Left kidney (tissue), 8 donors: ENCODE measurements at places on chromosomes 2 and 18. TPM values are rescaled to one million over a fixed set of nuclear protein-coding genes. Genes with fewer than 3 reads are reported as not detected.

- DNase-seq: no peak
These were observed 64.4 kb downstream of the IKZF2 start for GRCh38 chr2:213087040-213087439.

DNA sequence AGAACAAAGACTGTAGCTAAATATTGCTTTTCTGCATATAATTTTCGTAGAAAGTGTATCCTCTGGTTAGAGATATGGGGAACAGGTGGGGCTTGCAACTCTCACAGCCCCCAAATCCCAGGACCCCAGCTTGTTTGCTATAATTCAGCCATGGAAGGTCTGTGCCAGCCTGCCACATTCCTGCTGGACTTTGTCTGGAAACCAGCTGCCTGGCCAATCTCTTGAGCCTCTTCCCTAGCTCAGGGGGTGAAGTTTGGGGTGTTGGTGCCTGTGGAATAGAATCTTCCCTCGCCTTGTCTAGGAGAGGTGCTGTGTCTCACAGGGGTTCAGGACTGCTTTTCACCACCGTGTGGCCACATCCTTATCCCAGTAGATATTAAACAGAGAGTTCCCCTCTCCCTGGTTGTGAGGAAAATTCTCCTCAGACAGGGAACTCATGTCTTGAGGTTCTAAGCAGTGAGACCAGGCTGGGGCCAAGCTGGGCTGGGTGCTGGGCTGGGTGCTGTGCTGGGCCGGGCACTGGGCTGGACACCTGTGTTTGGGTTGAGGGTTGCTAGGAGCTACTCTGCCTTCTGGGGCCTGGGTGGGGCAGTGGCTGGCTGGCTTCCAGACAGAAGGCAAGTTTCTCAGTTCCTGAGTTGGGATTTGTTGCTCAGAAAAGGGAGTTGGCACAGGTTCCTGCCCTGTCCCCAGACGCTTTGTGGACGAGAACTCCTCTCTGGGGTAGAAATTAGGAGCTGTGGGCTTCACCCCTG lies 12.3 kb downstream of the TOGARAM2 start:
- DNase-seq: no peak

GRCh38 chr2:39008665-39009064 lies 112.2 kb downstream of the SOS1 start:
- DNase-seq: no peak

GRCh38 chr18:71237641-71238040 lies 948.8 kb downstream of the SOCS6 start:
- no peak for DNase-seq

DNA sequence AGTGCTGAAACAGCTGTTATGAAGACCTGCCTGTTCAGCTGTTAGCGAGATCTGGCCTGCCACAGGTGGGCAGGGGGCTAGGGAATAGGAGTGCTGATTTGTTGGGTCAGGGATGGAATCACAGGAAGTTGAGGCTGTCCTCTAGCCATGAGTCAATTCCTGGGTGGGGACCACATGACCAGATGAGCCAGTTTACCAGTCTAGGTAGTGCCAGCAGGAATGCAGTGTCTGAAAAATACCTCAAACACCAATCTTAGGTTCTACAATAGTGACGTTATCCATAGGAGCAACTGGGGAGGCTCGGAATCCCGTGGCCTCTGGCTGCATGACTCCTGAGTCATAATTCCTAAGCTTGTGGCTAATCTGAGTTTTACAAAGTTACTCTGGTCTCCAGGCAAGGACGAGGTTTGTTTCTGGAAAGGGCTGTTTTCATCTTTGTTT lies 44.9 kb downstream of the DYSF start:
- no peak for DNase-seq

DNA sequence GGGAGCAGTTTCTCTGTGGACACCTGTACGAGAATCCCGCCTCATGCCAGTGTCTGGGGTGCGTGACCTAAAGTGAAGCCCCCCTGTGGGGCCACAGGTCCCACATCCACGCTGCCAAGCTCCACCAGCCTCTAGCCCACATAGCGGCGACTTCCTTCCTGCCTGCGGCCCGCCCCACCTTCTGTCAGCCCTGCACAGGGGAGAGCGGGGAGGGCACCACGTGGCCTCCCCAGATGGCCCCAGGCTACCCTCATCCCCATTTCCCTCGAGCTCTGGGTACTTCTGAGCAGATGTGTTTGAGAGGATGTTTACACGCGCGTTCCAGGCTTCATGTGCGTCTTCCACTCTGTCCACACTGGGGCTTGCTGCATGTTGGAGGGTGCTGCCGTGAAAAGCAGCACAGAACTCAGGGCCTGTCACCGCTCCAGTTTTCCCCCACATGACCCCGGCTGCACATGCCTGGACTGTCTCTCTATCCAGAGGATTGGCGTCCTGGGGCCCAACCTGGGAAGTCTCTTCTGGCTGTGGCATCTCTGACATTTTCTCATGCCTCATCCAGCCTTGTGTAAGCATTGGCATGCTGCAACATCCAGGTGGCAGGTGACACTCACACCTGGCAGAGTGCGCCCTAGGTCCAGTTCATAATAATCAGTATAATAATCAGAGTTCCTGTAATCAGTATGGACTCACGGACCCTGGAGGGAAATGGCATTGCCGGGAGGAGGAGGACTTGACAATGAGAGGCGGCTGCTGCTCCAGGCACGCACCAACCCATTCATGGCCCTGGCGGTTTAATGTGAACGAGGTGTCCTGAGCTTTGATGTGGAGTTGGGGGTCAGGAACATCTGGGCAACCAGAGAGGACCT lies 146.3 kb upstream of the TWIST2 start:
- no peak for DNase-seq

GRCh38 chr18:58768293-58768974 lies 96.2 kb upstream of the ZNF532 start:
- peak; percentile 66 for DNase-seq

GRCh38 chr18:56121669-56122068 lies 516.7 kb downstream of the TXNL1 start:
- no peak for DNase-seq

DNA sequence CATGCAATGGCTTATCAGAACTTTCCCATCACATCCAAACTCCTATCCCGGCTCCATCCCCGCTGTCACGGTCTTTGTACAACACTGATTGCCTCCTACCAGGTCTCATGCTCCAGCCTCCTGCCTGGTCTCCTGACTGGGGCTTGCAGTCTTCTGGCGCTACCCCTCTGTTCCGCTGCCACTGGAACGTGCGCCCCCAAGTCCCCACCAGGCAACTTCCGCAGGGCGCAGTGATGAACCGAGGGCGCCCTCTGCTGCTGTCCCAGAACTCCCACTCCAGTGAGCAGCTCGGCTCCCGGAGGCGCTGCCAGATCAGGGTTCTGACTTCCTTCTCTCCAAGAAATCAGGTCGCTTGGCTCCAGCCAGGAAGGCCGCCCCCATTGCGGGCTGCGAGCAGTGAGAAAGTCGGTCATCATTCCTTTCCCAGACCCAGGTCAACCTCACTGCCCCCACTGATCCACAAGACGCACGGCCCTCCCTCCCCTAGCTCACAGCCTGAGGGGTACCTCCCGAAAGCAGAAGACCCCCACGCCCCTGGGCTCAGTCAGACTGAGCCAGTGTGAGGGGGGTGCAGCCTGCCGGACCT lies 43.9 kb upstream of the RAB11FIP5 start:
- peak; percentile 31 for DNase-seq

DNA sequence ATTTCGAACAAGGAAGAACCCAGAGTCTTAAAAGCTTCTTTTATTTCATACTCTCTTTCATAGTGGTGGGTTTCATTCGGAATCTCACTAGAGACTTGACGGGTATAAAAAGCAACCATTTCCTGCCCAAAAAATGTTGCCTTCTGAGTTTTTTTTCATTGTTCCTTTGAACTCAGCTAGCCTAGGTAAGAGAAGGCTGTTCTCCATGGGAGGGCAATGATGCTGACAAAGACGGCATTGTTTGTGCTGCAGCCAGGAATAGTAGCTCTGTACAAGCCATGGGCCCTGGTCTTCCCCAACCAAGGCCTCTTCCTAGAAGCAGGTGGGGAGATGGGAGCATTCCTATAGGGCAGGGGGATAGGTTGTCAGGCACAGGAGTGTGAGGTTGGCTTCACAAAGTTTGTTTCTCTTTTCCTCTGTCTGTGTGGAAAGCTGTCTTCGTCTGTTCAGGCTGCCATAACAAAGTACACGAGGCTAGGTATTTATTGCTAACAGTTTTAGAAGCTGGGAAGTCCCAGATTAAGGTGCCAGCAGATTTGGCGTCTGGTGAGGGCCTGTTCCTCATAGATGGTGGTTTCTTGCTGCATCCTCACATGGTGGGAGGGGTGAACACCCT lies 405.1 kb downstream of the NBAS start:
- DNase-seq: no peak

The MEP1B gene
- polyA plus RNA-seq: 0.18 TPM

The IDH1 gene
- polyA plus RNA-seq: 109 TPM

The ANTXR1 gene
- polyA plus RNA-seq: 82.4 TPM

The RNF152 gene
- 13.0 TPM for polyA plus RNA-seq

The ZNF24 gene
- polyA plus RNA-seq: 84.1 TPM
